ENCODE measurements at places on chromosomes 2 and 18. TPM values are rescaled to one million over a fixed set of nuclear protein-coding genes. Genes with fewer than 3 reads are reported as not detected.

DNA sequence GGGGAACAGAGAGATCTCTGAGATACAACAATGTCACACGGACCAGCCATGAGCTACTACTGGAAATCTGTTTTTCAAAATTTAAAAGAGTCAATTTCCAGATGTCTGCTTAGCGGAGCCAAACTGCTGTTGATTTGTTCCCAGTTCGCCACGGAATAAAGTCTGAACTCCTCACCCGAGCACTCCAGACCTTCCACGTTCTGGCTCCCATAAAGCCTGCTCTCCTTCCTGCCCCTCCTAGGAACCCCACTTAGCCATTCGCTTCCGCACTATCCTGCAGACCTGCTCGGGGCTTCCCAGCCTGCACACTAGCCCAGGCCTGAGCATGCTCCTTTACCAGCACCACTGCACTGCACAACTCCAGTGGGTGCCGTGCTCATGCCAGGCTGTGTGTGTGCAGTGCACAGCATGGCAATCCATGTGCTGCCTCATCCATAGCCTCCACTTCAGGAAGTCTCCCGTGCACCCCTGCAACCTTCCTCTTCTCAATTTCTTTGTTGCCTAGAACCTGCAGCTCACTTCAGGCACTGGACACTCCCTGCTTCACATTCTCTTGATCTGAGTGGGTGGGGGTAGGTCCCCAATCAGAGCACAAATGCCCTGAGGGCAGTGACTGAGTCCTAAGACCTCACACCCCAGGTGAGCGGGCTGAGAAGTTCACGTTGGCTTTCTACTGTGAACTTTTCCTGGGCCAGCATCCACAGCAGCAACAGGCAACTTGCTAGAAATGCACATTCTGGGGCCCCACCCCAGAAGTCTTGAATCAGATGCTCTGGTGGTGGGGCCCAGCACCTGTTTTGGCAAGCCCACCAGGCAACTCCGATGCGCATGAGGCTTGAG is 53.7 kb downstream of the ZBTB7C start:
- no peak for DNase-seq

GRCh38 chr2:186780701-186781316 is 68.2 kb downstream of the ZSWIM2 start:
- DNase-seq, result no peak

GRCh38 chr2:170548304-170548703 is 166.8 kb upstream of the SP5 start:
- DNase-seq, result no peak

GRCh38 chr2:172085460-172086159 is at the start of gene DLX1:
Gene DLX1 (plus strand): TSS chr2:172085507. CDS start chr2:172085678, 171 bp downstream.
- DNase-seq, result no peak

DNA sequence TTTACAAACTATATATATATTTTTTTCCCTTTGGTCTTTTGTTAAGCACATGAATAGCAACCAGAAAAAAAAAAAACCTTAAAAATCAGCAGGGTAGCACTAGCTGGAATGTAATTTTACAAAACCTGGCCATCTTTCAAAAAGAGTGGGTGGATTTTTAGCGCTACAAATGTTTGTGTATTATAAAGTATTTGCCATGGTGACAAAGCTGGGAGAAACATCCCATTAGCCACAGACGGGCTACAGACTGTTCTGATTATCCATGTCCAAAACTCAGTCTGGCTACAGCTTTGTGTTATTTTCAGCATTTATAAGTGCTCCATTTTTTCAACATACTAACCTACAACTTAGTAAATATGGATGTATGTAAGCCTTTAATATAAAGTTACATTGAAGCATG is 249.5 kb upstream of the TANK start:
- no peak for DNase-seq

DNA sequence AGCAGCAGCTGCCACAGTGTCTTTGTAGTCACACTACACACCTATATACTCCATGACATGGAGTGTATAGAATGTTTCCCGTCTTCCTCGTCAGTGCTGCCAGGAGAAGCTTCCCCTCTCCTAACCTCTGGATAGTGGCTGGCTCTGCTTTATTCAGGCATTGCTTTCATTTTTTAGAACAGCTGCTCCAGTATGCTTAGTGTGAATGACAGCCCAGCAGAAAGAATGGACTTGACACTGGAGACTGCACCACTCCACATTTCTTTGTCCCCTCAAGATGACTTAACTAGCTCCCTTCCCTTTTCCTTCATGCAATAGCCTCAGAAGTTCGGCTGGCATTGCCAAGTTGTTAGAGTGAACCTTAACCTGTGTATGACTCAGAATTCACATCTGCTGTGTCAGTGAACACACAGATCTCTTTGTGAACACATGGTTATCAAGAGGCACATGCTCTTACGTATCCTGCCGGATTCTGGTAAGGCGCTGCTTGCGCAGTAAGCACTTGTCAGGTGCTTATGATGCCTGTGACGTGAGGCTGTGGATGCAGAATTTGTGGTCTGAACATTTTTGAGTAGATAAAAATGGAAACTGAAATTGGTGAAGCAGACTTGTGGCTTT is 73.9 kb downstream of the NEDD4L start:
- DNase-seq, result no peak

GRCh38 chr2:126750506-126750905 is 94.5 kb downstream of the GYPC start:
- DNase-seq, result no peak

DNA sequence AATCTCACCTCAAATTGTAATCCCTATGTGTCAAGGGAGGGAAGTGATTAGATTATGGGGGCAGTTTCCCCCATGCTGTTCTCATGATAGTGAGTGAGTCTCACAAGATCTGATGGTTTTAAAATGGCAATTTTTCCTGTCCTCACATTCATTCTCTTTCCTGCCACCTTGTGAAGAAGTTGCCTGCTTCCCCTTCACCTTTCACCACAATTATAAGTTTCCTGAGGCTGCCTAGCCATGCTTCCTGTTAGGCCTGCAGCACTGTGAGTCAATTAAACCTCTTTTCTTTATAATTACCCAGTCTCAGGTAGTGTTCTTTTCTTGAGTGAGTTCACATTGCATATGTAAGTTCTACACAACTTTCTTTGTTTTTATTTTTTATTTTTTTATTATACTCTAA is 271.5 kb downstream of the EXOC6B start:
- DNase-seq, result no peak

DNA sequence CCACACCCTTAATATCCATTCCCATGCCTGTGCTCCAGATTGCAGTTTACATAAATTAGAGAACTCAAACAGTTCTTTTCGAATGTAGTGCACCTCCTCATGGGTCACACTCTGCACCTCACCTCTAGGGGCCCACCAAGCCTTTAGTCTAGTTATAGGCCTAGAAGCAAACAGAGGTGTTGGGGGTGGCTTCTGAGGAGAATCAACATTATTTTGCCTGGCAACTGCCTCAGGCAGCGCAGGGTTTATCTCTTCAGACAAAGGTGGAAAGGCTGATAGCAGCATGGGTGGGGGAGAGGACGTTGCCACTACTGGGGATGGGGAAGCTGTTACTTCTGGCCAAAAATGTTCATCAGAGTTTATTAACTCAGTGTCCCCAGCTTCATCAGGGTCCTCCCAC is 5.0 kb upstream of the GYPC start:
- DNase-seq, result no peak

Gene MC4R
- total RNA-seq, result not detected

Gene LCT
- total RNA-seq, result 0.41 TPM
